ENCODE measurements at places on chromosomes 12 and 14.

DNA sequence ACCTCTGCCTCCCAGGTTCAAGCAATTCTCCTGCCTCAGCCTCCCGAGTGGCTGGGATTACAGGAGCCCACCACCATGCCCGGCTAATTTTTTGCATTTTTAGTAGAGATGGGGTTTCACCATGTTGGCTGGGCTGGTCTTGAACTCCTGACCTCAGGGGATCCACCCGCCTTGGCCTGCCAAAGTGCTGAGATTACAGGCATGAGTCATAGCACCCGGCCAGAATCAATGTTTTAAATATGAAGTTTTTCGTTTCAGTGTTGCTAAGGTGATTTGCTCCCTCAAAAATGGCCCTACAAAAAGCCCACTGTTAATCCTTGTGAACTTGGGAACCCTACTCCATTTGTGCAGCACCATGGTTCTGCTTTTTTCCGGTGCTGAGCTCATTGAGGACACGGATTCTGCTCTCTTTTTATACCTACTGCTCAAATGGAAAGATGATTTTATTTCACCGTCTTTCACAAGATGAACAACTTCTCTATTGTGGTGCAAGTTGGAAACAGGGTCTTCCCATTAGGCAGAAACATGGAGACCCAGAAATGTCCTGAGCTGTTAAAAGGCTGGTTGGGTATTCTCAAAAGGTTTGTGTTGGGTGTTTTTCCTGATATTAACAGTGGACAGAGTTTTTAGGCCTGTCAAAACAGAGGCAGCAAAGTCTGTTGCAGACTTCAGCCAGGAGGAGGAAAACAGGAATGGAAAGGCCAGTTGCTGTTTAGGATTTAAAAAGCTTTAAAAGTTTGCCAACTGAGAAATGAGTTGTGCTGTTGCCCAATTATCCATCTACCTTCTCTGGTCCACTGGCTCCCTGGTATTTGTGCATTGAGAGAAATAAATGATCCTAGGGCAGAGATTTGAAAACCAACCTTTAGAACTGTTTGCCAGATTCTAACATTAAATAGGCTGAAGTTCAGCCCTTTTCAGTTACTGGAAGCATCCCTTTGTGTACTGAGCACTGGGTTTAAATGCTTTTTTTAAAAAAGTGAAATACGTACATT, 85.8 kb downstream of the ATP23 start:
- DNase-seq = no peak

DNA sequence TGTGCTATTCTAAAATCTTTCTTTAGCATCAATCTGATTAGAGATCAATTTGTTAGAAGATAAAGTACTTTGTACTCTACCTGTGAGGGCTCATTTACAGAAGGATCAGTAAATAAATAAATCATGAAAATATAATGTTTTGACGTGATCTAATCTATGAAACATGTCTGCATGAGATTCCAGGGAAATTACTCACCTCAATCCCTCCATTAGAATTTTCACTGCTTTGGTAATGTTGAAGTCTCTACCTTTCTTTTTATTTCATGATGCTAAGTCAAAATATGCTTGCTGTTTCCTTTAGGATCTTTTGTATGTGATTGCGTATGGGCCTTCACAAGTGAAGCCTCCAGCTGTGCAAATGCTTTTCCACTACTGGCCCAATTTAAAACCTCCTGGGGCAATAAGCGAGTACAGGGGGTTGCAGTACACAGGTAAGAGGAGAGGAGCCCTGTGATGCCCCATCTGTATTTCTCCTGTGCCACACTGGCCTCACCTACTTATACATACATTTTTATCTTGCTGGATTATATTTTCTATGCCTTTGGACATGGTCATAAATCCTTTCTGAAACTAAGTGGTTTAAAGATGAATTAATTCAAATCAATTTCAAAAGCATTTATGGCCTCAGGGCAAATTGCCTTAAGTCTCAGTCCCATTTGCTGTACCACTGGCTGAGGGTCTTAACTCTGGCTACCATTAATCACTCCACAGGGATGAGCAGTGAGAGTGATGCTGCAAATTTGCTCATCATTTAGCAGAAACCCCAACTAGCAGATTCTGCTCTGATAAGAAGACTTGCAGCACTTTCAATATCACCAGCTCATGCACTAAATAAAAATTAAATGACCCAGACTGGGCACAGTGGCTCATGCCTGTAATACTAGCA, 66.4 kb downstream of the UNC79 start:
- DNase-seq = no peak

DNA sequence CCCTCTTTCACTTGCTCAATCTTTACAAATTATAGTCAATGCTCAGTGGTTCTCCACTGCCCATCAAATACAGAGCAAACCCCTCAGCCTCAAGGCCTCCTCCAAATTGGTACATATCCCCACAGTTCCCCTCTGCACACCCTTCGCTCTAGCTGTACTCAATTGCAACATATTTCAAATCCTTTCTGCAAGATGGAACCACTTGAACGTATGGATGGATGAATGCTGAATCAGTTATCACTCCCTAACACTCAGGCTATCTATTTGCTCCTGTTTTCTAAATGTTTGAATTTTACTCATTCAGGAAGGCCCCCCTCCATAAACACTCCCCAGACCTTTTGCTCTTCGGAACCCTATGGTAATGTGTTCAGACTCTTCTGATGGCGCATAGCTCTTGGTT, 24.5 kb downstream of the ATG14 start:
- peak; percentile 63 for DNase-seq

DNA sequence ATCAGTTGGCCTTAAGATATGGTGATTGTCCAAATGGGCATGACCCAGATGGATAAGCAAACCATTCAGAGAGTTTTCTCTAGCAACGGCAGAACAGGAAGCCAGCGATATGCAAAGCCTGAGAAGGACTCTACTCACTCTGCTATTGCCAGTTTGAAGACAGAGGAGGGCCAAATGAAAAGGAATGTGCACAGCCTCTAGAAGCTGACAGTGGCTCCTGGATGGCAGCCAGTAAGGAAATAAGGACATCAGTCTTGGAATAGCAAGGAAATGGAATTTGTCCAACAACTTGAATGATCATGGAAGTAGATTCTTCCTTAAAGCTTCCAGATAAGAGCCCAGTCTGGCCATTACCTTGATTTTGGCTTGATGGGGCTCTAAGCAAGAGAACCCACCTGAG, 60.0 kb downstream of the TMTC2 start:
- no peak for DNase-seq

DNA sequence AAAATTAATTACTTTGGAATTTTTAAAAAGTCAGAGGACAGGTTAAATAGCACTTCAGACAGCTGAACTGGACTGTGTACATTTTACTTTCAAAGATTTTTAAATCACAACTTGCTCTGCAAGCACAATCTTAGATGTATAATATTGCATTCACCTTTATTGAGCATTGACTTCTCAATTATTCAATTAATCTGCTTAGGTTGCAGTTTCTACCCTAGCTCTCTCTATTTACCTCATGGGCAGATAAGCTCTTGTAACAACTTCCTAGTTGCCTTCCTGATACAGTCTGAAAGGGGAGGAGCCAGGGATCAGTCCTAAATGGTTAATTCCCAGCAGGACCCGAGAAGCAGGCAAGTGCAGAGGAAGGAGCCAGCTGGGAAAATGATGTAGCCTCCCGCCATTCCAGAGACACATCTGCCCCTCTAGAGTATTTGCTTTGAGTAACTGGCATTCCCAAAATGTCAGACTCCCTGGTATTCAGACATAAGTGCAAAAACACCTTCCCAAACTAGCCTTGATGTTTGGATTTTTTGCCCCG, 302.8 kb downstream of the GALC start:
- no peak for DNase-seq

DNA sequence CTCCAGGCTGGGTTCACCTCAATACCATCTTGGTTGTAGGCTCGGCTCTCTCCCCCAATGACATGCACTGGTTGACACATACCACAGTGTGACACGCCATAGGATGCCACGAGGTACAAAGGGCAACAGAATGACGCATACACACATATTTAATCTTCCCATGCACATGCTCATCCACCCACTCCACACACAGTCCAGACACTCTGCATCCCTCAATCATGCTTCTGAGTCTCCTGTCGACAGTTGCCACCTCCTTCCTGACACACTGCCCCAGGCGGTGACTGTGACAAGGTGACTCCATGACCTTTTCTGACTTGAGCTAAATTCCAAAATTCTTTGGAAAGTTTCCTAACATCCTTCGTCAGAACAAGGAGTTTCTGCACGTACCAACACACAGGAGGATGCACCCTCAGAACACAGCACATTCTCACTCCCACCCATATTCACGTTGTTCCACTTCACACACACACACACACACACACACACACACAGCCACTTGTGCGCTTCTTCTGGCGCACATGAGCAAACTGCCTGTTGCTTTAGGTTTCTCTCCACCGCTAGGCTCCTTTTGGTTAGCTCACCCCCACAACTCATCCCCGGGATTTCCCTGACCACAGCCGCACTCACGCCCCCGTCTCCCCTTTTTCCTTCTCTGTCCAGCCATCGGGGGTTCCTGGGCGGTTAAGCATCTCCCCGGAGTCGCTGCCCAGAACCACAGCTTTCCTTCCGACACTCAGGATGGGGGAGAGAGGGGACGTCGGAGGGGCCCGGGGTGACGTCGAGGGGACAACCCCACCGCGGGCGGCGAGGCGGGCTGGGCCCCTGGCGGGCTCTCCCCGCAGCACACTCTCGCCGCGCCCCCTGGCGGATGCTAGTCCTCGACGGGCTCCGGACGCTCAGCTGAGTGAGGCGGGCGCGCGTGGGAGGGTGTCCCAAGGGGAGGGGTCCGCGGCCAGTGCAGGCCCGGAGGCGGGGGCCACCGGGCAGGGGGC, 536 bp upstream of the WNT1 start:
- peak; percentile 32 for DNase-seq

- DNase-seq = no peak
Measured at GRCh38 chr12:5864301-5864700, 80.8 kb downstream of the ANO2 start.

GRCh38 chr14:68919129-68919927, 59.8 kb downstream of the ACTN1 start:
- DNase-seq = no peak

DNA sequence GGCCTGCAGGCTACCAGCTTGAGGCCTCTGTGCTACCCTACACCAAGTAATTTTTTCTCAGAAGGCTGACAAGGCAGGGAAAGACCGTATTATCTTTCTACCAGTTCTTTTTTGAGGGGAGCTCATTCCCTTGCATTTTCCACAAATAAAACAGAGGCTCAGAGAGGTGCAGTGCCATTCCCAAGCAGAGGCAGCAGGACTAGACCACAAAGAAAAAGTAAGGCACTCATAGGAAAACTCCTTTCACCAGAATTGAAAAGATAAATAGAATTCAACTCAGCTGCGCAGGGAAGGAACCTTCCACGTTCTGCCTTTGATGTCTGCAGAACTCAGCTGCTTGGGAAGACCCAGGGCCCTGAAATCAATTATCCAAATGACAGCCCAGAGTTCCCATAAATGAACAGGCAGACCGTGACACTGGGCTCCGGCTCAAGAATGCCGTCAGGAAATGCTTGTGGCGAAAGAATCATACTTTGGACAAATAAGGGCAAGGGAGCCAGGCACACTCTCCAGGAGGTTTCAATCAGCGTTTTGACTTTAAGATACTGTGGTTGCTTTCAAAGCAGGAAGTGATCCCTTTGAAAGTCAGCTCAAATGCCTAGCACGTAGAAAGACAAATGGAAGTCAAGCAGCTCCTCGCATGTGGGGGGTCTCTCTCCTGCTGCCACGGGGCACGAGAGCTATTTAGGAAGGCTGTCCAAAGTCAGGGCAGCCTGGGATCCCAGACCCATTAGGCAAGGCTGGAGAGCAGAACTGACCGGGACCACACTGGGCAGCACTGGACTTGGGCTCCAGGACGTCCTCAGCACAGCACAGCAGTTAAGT, 14.0 kb downstream of the KCTD10 start:
- DNase-seq = no peak

- DNase-seq = no peak
Measured at GRCh38 chr12:47982311-47982710, 18.9 kb downstream of the TMEM106C start.

DNA sequence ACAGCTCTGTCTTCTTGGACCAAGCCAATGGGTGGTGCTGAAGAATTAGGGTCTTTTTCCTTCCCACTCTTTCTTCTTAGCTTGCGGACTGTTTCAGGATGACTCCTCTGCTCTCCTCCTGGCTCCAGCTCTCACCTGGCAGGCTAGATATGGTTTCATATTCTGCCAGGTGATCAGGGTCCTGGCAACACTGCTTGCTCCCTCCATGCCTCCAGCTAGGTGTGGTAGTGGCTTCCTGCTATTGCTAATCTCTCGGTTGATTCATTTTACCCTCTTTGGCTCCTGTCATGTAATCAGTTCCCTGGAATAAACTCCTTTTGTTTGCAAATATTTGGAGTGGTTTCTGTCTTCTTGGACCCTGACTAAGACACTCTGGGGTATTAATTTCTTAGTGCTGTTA, 4.3 kb upstream of the GZMH start:
- DNase-seq = no peak

DNA sequence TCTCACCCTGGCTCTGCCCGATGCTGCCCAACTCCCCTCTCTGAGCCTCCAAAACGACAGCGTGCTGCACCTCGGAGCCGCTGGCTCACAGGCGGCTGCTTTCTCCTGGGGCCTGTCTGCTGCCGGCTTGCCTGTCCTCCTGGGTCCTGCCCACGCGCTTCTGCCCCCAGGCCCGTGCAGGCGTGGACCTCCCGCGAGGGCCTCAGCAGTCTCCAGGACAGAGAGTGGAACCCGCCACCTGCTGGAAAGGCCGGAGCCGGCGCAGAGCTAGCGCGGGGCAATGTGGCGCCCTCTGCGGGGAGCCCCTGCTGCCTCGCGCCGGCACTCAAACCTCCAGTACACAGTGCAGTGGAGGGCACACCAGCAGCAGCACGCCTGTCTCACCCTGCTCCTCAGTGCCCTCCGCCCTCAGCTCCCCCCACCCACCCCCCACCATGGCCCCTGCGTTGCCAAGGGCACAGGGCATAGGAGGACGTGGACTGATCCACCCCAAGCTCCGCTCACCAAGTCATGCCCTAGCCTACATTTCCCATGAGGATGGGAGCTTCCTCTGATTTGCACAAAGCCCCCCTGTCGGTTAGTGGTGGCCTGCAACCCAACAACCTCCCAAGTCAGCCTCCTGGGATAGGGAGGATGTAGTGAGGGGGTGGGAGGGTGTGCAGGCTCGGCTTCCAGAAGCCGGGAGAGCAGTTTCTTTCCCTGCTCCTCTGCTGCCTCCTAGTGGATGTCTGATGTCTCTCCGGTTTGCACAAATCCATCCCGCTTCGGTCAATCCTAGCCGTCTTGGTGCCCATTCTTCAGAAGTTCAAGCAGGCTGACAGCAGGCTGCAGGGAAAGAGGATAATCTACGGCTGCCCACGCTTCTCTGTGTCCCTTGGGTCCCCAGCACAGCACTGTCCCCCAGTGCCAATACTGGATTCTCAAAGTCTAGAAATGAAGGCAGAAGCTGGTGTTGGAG, 25.2 kb downstream of the KRT8 start:
- peak; percentile 86 for DNase-seq

- no peak for DNase-seq
Measured at GRCh38 chr12:52063082-52063924, 6.5 kb upstream of the ATG101 start.

- no peak for DNase-seq
Measured at GRCh38 chr14:32193532-32193931, 8.3 kb upstream of the RNU6-7 start.
